ENCODE measurements at places on chromosomes 11 and 22. TPM values are rescaled to one million over a fixed set of nuclear protein-coding genes. Genes with fewer than 3 reads are reported as not detected.

CASP4 gene
- 22.4 TPM for total RNA-seq

NRXN2 gene
- 0.85 TPM for total RNA-seq

MMP8 gene
- total RNA-seq: 0.41 TPM

DBX1 gene
- not detected for total RNA-seq

SF1 gene
- total RNA-seq: 213 TPM
